Hepatocyte (in vitro differentiated cells): ENCODE measurements at places on chromosomes 3 and 15.
A peak's percentile ranks its signal among the peaks of the same experiment; 100 is the strongest.

- no peaks in the 10 kb centered on the region for H3K36me3 ChIP-seq
- no peak overlapping the region for H3K4me3 ChIP-seq
- no peak overlapping the region for H3K27ac ChIP-seq
Measured at GRCh38 chr3:129505341-129505740, 23.1 kb upstream of the RHO start.

DNA sequence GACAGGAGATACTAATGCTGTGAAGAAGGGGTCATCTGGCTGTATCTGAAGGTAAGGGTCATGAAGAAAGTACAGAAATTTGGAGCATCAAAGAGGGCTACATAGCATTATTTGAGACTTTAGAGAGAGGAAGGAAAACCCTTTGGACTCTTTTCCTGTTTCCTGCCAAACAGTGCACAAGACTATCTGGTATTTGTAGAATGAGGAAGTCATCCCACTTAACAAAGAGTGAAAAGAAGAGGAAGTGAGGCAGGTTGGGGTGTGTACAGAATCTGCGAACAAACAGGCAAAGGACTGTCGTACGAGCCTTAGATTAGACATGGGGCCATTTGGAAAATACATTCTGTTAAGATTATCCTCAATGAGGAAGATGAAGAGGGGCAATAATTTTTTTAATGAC lies 546.8 kb upstream of the EPHA6 start:
- H3K4me1 ChIP-seq: no peaks in the 10 kb centered on the region
- DNase-seq: no peak
- H3K36me3 ChIP-seq: no peaks in the 10 kb centered on the region
- H3K27me3 ChIP-seq: no peaks in the 10 kb centered on the region
- H3K27ac ChIP-seq: peak overlapping the region; percentile 67
- H3K4me3 ChIP-seq: no peak overlapping the region

- H3K27me3 ChIP-seq: peaks cover 14% of the 10 kb centered on the region
- no peak overlapping the region for H3K4me3 ChIP-seq
- H3K4me1 ChIP-seq: no peaks in the 10 kb centered on the region
- no peak overlapping the region for H3K27ac ChIP-seq
- H3K36me3 ChIP-seq: no peaks in the 10 kb centered on the region
- peak; percentile 73 for DNase-seq
Measured at GRCh38 chr15:69973102-69973714, 124.5 kb downstream of the TLE3 start.

- no peak for DNase-seq
- H3K4me3 ChIP-seq: no peak overlapping the region
- H3K27ac ChIP-seq: no peak overlapping the region
- no peaks in the 10 kb centered on the region for H3K4me1 ChIP-seq
Measured at GRCh38 chr3:179957264-179957845, 79.4 kb downstream of the PEX5L start.

GRCh38 chr3:62559831-62560445 lies 186.6 kb upstream of the FEZF2 start:
- H3K36me3 ChIP-seq: no peaks in the 10 kb centered on the region
- H3K27me3 ChIP-seq: no peaks in the 10 kb centered on the region
- peak; percentile 39 for DNase-seq
- no peak overlapping the region for H3K4me3 ChIP-seq
- H3K27ac ChIP-seq: no peak overlapping the region

GRCh38 chr15:77819851-77820728 lies 187.4 kb upstream of the LINGO1 start:
- H3K36me3 ChIP-seq: no peaks in the 10 kb centered on the region
- H3K27ac ChIP-seq: no peak overlapping the region
- H3K4me3 ChIP-seq: peak overlapping the region; percentile 36
- H3K4me1 ChIP-seq: peaks cover 6% of the 10 kb centered on the region

DNA sequence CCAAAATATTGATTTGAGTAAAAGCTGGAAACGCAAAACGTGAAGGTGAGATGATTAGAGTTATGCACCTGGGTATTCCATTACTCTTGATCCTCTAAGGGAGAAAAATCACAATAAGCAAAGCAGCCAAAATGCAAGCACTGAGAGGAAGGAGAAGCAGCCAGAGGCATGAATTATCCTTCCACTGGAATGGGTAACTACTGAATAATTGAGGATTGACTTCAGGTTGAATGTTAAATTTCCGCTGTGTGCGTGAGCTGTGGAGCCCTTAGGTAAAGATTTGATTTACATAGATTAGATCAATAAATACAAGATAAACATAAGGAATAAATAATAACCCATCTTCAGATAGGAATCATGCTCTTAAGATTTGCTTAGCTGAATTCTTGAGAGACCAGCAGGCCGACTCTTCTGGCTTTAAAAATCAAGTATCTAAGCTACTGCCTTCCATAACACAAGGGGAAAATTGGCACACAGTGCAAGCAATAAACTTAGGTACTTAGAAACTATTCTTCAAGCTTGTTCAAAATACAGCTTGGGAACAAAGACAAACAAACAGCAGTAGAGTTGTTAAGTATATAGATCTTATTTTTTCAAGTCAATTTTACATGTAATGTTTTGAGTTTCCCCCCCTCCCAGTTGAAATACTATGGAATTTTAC lies 1459.5 kb downstream of the ZPLD1 start:
- H3K27me3 ChIP-seq: no peaks in the 10 kb centered on the region
- no peak overlapping the region for H3K4me3 ChIP-seq
- H3K36me3 ChIP-seq: no peaks in the 10 kb centered on the region
- no peak for DNase-seq
- H3K4me1 ChIP-seq: no peaks in the 10 kb centered on the region

- H3K4me3 ChIP-seq: no peak overlapping the region
- no peaks in the 10 kb centered on the region for H3K4me1 ChIP-seq
- H3K36me3 ChIP-seq: no peaks in the 10 kb centered on the region
- H3K27me3 ChIP-seq: no peaks in the 10 kb centered on the region
- H3K27ac ChIP-seq: no peak overlapping the region
Measured at GRCh38 chr3:27349832-27350231, 19.4 kb downstream of the NEK10 start.

GRCh38 chr15:41291065-41291631 lies 41.2 kb downstream of the OIP5 start:
- DNase-seq: no peak
- H3K27ac ChIP-seq: no peak overlapping the region
- no peak overlapping the region for H3K4me3 ChIP-seq

DNA sequence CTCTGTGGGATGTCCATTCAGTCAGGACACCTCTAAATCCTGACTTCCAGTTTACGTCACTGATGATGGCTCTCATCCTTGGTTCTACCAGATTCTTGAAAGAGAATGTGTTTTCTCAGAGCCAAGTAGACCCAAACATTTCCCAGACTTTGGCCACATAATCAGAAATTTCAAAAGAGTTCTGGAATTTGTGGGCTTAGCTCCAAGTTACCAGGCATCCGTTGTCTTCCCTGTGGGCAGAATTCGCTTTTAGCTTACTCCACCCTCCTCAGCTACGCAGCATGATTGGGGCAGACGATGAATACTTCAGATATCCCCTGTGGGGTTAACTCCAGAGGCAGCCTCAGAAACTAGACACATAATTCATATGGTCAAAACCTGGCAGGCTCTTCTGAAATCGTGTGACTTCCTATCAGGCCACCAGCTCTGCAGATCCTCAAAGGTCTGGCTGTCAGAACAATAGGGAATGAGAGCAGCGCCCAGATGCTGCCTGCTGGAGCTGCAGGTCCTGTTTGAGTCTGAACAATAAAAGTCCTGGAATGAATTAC lies 30.6 kb downstream of the CRTC3 start:
- peak; percentile 49 for DNase-seq
- H3K4me3 ChIP-seq: no peak overlapping the region
- peak overlapping the region; percentile 80 for H3K27ac ChIP-seq
- no peaks in the 10 kb centered on the region for H3K27me3 ChIP-seq
- no peaks in the 10 kb centered on the region for H3K36me3 ChIP-seq
- H3K4me1 ChIP-seq: peaks cover 57% of the 10 kb centered on the region

- no peak overlapping the region for H3K4me3 ChIP-seq
- no peaks in the 10 kb centered on the region for H3K36me3 ChIP-seq
- DNase-seq: no peak
- peaks cover 7% of the 10 kb centered on the region for H3K4me1 ChIP-seq
Measured at GRCh38 chr3:141380279-141380678, 12.0 kb downstream of the ZBTB38 start.

- no peak overlapping the region for H3K4me3 ChIP-seq
- no peaks in the 10 kb centered on the region for H3K27me3 ChIP-seq
- no peak for DNase-seq
- no peak overlapping the region for H3K27ac ChIP-seq
- no peaks in the 10 kb centered on the region for H3K36me3 ChIP-seq
Measured at GRCh38 chr3:119570229-119570628, 9.1 kb upstream of the ADPRH start.

GRCh38 chr3:46536758-46537157 lies 29.3 kb downstream of the LRRC2 start:
- no peaks in the 10 kb centered on the region for H3K4me1 ChIP-seq
- no peak overlapping the region for H3K4me3 ChIP-seq
- H3K27me3 ChIP-seq: no peaks in the 10 kb centered on the region

GRCh38 chr3:100782906-100783305 lies 73.6 kb downstream of the TFG start:
- no peak overlapping the region for H3K27ac ChIP-seq
- no peaks in the 10 kb centered on the region for H3K36me3 ChIP-seq
- no peak for DNase-seq
- no peaks in the 10 kb centered on the region for H3K27me3 ChIP-seq
- H3K4me1 ChIP-seq: no peaks in the 10 kb centered on the region

DNA sequence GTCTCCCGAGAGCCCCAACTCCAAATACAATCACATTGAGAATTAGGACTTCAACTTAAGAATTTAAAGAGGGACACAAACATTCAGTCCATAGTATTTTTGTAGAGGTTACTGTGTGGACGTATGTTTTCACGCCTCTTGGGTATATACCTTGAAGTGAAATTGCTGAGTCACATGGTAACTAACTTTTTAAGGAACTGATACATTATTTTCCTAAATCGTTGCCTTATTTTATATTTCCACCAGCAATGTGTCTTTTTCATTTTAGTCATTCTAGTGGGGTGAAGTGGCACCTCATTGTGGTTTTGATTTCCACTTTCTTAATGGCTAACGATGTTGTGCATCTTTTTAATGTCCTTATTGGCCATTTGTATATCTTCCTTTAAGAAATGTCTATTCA lies 11.8 kb downstream of the PARP15 start:
- H3K27ac ChIP-seq: no peak overlapping the region
- no peaks in the 10 kb centered on the region for H3K36me3 ChIP-seq
- DNase-seq: no peak
- H3K27me3 ChIP-seq: no peaks in the 10 kb centered on the region
- H3K4me1 ChIP-seq: no peaks in the 10 kb centered on the region
- no peak overlapping the region for H3K4me3 ChIP-seq

GRCh38 chr3:14772533-14773138 lies 46.1 kb upstream of the FGD5 start:
- no peak overlapping the region for H3K4me3 ChIP-seq
- no peaks in the 10 kb centered on the region for H3K27me3 ChIP-seq
- H3K36me3 ChIP-seq: no peaks in the 10 kb centered on the region
- no peaks in the 10 kb centered on the region for H3K4me1 ChIP-seq

- DNase-seq: peak; percentile 15
- no peak overlapping the region for H3K27ac ChIP-seq
- H3K4me3 ChIP-seq: no peak overlapping the region
Measured at GRCh38 chr3:151976211-151977050, 103.0 kb downstream of the SUCNR1 start.

DNA sequence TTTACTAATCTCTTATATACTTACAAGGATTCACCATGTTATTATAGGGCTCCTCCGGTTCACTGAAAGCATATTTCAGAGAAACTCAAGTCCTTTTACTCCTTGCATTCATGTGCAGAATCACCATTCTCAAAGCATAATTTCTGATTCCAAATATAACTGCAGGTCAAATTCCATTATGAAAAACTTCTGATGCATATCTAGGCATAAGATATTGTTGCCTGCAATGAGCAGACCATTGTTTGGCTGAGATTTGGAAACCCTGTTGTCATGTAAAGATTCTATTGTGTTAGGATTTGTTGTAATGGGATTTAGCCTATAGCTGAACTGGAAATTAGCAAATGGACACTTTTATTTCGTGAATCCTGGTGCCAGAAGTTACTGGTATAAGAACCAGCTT lies 69.5 kb upstream of the PRICKLE2 start:
- DNase-seq: no peak
- H3K27me3 ChIP-seq: no peaks in the 10 kb centered on the region
- no peaks in the 10 kb centered on the region for H3K36me3 ChIP-seq
- no peak overlapping the region for H3K4me3 ChIP-seq
- no peak overlapping the region for H3K27ac ChIP-seq

- DNase-seq: no peak
- H3K27ac ChIP-seq: no peak overlapping the region
- no peaks in the 10 kb centered on the region for H3K27me3 ChIP-seq
- no peaks in the 10 kb centered on the region for H3K36me3 ChIP-seq
- H3K4me1 ChIP-seq: peaks cover 8% of the 10 kb centered on the region
- no peak overlapping the region for H3K4me3 ChIP-seq
Measured at GRCh38 chr3:55406696-55407425, 80.2 kb downstream of the WNT5A start.

GRCh38 chr3:156586905-156587759 lies 32.2 kb upstream of the SSR3 start:
- H3K27ac ChIP-seq: no peak overlapping the region
- DNase-seq: no peak
- no peak overlapping the region for H3K4me3 ChIP-seq
- no peaks in the 10 kb centered on the region for H3K4me1 ChIP-seq
